ENCODE measurements at places on chromosomes 11 and 22. TPM values are rescaled to one million over a fixed set of nuclear protein-coding genes. Genes with fewer than 3 reads are reported as not detected.

SCGB2A2 gene
- total RNA-seq = not detected

PDGFB gene
- total RNA-seq = 2.8 TPM

CFAP300 gene
- not detected for total RNA-seq

PTPRJ gene
- total RNA-seq = 33.2 TPM

CCDC89 gene
- 0.47 TPM for total RNA-seq

DNA sequence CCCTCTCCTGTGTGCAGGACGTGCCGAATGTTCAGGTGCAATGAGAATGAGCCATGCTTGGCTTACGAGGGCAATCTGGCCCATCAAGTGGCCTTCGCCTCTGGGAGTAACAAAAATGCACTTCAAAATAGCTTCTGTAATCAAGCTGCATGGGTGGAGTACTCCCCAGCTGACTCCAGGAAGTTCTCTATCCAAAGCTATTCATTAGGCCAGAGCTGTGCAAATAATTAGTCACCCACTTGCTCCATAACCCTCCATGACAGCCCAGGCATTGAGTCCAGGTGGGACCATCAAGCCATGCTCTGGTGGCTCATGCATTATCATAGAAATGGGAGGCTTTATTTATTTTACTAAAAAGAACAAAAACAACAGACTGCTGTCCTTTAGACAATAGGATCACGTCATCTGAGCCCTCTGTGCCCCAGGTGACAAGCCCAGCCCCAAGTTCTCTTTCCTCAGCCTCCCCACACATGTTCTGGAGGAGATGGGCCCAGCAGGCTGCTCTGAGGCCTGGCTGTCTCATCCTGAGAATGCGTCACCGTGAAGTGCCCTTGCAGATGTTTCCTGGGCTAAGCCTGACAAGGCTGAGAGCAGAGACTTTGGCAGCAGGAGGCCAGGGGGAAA lies 244.7 kb downstream of the ETS1 start:
- DNase-seq = peak; percentile 64

DNA sequence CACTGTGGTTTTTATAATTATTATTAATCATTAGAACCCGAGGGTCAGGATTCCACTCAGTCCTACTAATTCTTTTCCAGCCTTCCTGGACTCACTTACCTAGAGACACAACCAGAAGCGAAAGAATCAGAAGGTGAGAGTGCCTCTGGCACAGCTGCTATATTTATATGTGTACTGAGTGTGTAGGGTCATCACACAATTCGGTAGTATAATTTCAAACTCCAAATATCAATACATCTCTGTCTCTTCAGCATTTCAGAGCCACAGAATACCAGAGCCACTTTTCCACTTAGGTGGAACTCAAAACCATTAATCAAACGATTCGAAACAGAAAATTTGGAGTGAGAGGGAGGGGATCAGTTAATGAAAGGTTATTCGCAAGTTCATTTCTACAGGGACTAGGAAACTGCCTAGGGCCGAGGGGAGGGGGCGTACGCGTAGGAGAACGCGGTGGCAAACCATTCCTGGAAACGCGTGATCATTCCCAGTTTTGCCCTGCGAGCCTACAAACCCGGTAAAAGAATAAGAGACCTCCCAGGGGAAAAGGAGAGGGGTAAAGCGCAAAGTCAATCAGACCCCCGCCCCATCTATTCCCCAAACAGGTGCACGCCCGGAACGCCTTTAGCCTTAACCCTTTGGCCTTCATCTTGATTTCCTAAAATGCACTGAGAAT lies 5.4 kb downstream of the BSX start:
- no peak for DNase-seq

DNA sequence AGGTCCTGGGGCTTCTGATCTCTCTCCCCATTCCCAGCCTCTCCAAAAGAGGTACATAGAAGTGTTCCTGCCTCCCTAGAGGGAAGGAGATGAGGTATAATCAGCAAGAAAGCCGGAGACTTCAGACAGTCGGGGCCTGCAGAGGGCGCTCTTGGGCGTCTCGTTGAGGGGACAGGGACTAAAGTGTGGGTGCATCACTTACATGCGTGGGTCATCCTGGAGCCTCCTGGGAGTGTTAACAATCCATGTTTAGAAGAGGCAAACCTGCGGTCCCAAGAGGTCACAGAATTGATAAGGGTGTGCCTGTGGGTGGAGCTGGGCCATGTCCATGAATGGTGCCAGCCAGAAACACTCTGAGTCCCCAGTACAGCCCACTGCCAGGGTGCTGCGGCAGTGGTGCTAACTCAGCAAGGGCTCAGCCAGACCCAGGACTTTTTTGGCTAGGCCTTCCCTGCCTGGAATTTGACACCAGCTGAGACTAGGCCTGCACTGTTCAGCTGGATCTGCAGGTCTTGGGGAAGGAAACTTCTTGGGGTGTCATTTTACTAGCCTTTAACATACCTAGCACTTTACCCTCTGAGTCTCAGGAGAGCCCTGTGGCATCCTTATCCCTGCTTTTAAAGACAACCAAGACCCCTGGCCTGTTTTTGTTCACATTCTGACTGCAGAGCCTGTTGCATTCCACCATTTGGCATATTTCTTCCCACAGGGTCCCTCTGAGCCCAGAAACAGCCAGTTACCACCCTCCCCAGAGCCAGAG lies 5.5 kb downstream of the YDJC start:
- DNase-seq = peak; percentile 25

- no peak for DNase-seq
Observed at GRCh38 chr11:77140231-77140851, 12.3 kb downstream of the MYO7A start.

DNA sequence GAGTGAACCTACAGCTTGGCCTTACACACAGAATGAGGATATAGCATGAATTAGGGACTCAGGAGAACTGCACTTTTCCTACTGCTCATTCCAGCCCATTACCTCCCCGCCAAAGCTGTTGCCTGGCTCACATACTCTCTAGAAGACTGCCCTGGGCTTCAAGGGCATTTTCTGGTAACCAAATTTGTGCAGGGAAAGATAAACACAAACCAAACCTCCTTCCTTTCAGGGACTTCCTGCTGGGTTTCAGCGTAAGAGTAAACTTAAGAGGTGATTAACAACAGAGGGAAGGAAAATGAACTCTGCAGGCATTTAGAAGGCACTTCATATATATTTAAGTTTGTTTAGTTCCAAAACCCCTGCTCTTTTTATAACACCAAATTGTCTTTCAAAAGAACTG lies 194.9 kb downstream of the SWAP70 start:
- DNase-seq = no peak

DNA sequence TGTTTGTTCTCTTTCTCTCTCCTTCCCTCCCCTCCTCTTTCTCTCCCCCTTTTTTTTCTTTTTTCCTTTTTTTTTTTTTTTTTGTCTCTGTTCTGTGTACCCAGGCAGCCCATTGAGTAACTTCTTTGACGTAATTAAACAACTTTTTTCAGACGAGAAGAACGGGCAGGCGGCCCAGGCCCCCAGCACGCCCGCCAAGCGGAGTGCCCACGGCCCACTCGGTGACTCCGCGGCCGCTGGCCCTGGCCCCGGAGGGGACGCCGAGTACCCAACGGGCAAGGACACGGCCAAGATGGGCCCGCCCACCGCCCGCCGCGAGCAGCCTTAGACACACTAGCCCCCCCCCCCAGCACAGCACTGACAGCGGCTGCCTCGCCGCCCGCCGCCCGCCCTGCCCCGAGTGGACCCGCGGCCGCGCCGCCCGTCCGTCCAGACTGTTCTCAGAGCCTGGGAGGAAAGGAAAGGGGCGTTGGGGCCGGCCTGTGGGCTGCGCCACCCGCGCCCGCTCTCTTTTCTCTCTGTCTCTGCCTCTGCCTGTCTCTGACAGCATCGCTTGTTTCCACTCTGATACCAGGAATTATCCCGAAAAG lies 26.1 kb downstream of the MOB2 start:
- DNase-seq = no peak

Data from T-helper 17 cell (primary cell).